Dorsolateral prefrontal cortex (tissue), 122 donors: ENCODE measurements at places on chromosomes 16 and 17. TPM values are rescaled to one million over a fixed set of nuclear protein-coding genes. Genes with fewer than 3 reads are reported as not detected.

GLP2R gene
- total RNA-seq, result 3.7 TPM

NSF gene
- 402 TPM for total RNA-seq

DOC2B gene
- 19.2 TPM for total RNA-seq

ST6GALNAC2 gene
- 0.68 TPM for total RNA-seq

PITPNC1 gene
- total RNA-seq, result 79.1 TPM

HOXB5 gene
- not detected for total RNA-seq

RPUSD1 gene
- 25.3 TPM for total RNA-seq

ORMDL3 gene
- 47.1 TPM for total RNA-seq

CES4A gene
- 86.0 TPM for total RNA-seq

SLFN14 gene
- total RNA-seq, result not detected

PLCG2 gene
- total RNA-seq, result 7.9 TPM

CLEC18B gene
- 9.3 TPM for total RNA-seq

PRRT2 gene
- 189 TPM for total RNA-seq

SLC52A1 gene
- total RNA-seq, result not detected

SULT1A2 gene
- 2.1 TPM for total RNA-seq

HCRT gene
- total RNA-seq, result not detected

ZP2 gene
- total RNA-seq, result not detected

PTGES3L gene
- total RNA-seq, result 4.5 TPM

PRDM7 gene
- total RNA-seq, result not detected

ABCC11 gene
- total RNA-seq, result 1.7 TPM

MMP28 gene
- total RNA-seq, result 9.7 TPM

LRRC75A gene
- 11.0 TPM for total RNA-seq

OTOP2 gene
- total RNA-seq, result not detected

CCL4 gene
- 0.69 TPM for total RNA-seq

TP53TG3C gene
- 0.26 TPM for total RNA-seq

RNF43 gene
- total RNA-seq, result 4.2 TPM

PMFBP1 gene
- 2.3 TPM for total RNA-seq

SP6 gene
- 0.16 TPM for total RNA-seq

CD300LB gene
- total RNA-seq, result not detected

EVI2A gene
- 9.7 TPM for total RNA-seq

HS3ST4 gene
- 36.2 TPM for total RNA-seq

OTOA gene
- total RNA-seq, result 0.91 TPM

HBA2 gene
- total RNA-seq, result 40.0 TPM

KCTD19 gene
- total RNA-seq, result 0.10 TPM

TERB1 gene
- 0.89 TPM for total RNA-seq
